ENCODE measurements at places on chromosomes 16 and 17.

- no peak for DNase-seq
Observed at GRCh38 chr16:17468611-17469010, 2.1 kb downstream of the XYLT1 start.

DNA sequence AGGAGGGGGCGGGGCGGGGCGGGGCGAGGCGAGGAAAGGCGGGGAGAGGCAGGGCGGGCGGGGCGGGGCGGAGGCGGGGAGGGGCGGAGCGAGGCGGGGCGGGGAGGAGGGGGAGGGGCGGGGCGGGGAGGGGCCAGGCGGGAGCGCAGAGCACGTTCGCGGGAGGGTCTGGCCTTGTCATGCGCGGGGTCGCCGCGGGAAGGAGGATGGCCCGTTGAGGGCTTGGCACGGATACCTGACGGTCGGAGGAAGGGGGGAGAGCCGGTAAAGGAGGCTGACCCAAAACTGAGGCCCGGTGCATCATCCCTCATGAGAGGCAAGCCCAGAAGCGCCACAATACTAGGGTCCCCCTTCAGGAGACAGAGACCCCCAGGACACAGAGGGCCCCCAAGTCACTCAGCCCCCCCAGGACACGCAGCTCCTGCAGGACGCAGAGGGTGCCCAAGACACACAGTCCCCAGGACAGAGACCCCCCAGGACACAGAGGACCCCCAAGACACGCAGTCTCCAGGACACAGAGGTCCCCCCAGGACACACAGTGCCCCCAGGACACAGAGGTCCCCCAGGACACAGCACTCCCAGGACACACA lies 593 bp upstream of the WDR45B start:
- no peak for DNase-seq

- peak; percentile 54 for DNase-seq
Observed at GRCh38 chr16:66924527-66925321, 611 bp downstream of the RRAD start.

- peak; percentile 23 for DNase-seq
Observed at GRCh38 chr16:56807011-56807675, 57.9 kb upstream of the SLC12A3 start.

DNA sequence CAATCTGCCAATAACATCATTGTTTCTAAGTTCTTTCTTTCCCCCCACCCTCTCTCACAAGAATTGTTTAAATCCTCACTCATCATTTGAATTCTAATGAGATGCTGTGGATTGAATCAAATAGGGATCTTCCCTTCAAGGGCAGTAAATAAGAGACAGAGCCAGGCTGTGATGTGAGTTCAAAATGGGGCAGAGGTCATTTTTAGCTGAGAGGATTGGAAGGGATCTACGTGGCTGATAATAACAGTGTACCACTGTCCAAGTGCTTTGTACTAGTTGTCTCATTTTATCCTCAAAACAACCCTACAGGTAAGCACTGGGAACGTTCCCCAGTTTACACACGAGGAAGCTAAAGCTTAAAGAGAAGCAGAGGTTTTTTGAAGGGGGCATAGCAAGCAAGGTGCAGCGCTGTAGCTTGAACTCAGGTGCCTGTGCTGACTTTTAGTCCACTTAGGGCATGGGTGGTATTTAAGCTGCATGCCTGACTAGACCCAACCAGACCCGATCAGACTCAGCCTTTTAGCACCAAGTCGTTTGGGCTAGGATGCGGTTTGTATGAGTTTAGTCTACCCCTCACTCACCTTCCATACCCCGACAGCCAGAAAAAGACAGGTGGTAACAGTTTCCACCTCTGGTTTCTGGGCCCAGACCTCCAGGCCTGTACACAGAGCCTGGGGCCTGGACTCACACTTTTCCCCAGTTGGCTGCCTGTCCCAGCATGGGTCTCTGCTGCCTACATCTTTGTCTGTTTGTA lies 39.2 kb upstream of the CCR7 start:
- DNase-seq, result no peak

DNA sequence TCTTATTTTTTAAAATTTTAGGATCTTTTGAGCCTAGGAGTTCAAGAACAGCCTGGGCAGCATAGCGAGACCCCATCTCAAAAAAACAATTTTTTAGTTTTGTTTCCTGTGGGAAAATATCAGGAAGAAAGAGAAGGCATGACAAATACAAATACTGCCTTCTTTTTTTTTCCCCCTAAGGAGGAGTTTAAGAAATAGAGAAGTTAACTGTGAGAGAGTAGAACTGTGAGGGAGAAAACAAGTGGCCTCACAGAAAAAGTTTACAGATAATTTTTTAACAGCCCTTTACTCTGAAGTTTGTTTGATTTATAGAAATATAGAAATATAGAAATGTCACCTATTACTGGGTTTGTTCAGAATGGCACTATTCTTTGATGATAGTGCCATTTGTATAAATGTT lies 21.1 kb downstream of the TTYH2 start:
- no peak for DNase-seq

- DNase-seq, result no peak
Observed at GRCh38 chr16:69071036-69071435, 34.4 kb upstream of the HAS3 start.

GRCh38 chr16:68479271-68479670 lies 31.0 kb upstream of the SMPD3 start:
- peak; percentile 7 for DNase-seq

DNA sequence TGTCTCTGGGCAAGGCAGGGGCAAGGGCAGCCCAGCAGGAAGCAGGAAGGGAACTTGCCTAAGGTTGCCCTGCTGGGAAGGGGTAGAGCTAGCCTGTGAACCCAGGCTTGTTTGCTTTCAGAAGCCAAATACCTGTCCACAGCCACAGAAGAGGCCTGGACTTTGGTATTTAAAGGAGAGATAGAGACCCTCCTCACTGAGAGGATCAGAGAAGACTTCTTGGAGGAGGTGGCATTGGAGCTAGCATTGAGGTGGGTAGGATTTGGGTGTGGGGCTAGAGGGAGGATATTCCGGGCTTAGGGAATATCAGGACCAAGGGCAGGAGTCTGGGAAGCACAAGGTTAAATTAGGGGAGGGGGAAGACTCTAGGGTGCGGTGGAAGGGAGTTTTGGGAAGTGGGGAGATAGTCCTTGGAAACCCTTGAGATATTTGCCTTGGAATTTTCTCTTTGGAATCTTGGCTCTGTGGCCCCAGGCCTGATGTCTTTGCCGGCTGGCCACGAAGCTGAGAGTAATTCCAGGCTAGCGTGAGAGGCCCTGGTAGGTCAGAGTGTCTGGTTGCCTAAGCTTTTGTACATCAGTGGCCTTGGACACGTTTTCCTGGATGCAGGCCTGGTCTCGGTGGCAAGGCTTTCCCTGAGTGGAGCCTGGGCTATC lies 13.1 kb upstream of the ETV4 start:
- DNase-seq, result no peak

DNA sequence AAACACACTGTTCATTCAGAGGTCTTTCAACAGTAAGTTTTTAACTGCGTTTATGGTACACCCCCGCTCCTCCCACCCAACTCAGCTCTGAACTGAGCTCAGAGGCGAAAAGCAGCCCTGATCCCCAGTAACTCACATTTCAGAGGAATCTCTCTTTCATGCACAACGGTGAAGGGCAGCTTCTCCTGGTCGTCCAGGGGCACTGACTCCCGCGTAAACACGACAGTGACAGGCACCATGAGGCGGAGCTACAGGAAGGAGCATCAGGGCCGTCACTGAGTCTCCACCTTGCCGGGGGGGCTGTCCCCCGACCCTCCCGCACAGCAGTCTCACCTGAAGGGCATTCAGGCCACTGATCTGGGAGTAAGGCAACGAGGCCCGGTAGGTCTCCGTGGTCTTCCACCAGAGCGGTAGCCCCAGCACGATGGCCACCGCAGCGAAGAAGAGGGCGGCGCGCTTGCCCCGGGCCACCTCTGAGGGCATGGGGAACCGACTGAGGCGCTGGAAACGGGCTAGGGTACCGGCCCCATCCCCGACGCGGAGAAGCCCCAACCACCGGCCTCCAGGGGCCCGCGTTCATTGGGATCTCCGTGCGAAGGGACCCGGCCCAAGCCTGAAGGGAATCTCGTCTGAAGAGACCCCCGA lies 486 bp downstream of the PIGS start:
- DNase-seq, result peak; percentile 46

DNA sequence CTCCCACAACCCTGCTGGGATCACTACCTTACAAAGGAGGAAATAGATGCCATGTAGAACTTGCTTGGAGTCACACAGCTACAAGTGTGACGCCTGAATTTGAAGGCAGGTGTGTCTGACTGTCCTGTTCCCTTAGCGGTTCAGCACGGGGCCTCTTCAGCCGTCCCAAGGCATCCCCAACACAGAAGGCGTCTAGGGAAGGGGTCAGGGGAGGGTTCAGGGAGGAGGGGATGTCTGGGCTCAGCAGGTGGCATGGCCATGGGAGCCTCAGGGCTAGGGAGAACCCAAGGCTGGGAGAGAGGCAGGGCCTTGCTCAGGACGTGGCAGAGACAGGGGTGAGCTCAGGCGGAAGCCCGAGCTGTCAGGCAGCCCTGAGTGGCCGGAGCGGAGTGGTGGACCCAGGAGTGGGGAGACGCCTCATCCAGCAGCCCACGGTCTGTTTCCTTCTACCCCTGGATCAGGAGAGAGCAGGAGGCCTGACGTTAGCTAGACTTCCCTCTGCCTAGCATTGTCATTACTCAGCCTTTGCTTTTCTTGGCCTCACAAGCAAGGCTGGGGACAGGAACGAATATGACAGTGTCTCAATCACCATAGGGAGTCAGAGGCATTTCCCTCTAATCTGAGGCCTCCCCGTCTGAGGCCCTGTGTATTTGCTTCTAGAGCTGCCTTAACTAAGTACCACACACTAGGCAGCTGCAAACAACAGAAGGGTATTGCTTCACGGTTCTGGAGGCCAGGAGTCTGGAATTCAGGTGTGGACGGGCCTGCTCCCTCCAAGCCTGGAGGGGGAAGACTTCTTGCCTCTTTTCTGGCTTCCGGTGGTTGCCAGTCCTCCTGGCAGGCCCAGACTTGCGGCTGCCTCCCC lies 31.3 kb upstream of the ANKRD40CL start:
- no peak for DNase-seq
